Stimulated activated CD4-positive, alpha-beta T cell treated with anti-CD3 and anti-CD28 coated beads, TNF-alpha, amount 100 ng/mL, for 4 hours (primary cell): ENCODE measurements at places on chromosomes 2 and 18.

- no peak for DNase-seq
These were observed 51.0 kb upstream of the KCNG2 start for GRCh38 chr18:79746730-79747129.

- no peak for DNase-seq
These were observed 71.4 kb downstream of the GALR1 start for GRCh38 chr18:77320971-77321559.

- no peak for DNase-seq
These were observed 266.2 kb downstream of the CCDC102B start for GRCh38 chr18:69064063-69064462.

GRCh38 chr2:63035169-63035568 lies 15.5 kb upstream of the OTX1 start:
- no peak for DNase-seq

DNA sequence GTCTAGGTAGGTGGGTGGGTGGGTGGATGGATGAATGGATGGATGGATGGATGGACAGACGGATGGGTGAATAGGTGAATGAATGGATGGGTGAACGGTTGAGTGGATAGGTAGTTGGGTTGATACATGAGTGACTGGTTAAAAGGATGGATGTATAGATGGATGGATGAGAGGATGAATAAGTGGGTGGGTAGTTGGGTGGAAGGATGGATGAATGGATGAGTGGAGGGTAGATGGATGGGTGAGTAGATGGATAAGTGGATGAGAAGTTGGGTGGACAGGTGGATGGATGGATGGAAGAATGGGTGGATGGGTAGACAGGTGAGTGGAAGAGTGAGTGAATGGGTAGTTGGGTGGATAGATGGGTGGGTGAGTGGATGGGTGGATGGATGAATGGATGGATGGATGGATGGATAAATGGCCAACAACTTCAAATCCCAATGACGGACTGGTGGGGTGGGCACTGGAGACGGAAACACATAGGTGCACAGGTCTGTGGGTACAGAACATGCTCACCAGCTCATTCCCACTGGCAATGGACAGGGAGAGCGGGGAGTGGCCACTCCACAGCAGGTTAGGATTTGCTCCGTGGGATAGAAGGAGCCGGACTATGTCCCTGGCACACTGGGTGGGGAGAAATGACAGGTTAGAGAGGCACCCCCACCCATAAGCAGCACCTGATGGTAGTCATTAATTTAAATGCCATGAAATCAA lies 48.8 kb downstream of the ANKMY1 start:
- DNase-seq: no peak

DNA sequence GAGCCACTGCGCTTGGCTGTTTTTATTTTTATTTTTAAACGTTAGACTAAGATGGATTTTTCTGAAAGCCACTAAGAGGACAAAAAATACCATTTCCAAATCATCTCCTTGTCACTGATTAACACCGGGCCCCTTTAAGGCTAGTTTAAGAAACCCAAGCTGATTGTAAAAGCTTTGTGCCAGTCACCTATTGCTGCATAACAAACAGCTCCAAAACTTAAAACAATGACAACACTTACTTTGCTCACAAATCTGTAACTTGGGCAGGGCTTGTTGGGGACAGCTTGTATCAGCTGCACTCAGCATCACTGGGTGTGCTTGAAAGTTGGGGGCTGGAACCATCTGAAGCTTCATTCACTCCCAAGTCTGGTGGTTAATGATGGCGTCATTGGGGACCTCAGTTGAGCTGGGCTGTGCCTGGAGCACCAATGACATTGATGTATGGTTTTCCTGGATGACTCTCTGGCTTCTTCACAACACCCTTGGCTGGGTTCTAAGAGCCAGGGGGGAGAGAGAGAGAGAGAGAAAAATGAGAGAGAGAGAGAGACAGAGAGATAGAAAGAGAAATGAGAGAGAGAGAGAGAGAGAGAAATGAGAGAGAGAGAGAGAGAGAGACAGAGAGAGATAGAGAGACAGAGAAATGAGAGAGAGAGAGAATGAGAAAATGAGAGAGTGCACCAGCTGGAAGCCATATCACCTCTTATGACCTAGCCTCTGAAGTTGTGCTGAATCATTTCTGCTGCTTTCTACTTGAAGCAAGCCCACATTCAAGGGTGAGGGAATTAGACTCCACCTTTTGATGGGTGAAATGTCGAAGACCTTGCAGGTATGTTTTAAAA lies 26.0 kb upstream of the ATG16L1 start:
- no peak for DNase-seq

GRCh38 chr2:113796592-113797175 lies 40.2 kb upstream of the SLC35F5 start:
- no peak for DNase-seq

DNA sequence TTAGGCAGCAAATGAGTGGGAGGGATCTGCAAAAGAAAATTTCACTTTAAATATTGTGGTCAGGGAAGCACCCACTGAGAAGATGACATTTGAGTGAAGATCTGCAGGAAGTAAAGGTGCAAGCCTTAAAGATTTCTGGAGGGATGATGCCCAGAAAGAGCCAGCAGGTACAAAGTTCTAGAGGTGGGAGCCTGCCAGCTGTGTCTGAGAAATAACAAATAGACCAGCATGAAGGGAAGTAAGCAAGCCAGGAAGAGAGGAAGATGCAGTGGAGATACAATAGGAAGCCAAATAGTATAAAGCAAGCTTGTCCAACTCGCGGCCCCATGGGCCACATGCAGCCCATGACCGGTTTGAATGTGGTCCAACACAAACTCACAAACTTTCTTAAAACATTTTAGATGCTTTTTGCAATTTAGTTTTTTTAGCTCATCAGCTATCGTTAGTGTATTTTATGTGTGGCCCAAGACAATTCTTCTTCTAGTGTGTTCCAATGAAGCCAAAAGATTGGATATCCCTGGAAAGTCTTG lies 489.9 kb downstream of the DCC start:
- no peak for DNase-seq

DNA sequence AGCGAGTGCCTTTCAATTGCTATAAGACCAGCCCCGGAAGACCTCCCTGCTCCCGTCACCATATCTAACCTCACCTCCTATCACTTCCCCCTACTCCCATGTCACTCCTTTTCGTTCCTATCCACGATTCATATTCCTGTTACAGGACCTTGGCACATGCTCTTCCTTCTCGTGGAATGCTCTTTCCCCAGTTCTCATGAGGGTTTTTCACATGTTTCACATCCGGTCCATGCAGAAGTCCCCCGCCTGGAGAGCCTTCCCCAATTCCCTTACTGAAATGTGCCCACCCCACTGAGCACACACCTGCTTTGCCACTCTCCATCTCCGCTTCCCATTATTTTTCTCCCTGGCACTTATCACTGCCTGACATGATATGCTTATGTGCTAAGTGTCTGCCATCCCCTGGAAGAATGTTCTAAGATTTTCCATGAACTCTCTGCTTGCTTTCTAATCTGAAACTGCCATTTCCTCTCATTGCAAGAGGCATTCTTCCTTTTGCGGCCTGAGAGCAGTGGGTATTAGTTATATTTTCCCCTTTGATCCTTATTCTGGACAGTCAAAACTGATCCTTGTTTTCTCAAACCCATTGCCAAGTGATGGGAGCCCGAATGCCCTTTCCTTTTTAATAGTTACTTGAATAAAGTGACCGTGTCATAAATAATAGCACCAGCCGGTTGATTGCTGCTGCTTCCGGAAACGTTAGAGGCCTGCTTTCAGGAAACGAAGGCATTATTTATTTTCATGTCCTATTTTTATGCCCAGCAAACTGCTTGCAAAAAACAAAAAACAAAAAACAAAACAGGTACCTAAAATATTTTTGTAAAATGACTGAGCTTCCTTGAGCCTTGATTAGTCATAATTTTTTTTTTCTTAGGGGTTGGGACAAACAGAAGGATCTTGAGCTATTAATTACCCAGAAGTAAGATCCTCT lies 127.9 kb downstream of the ZNF532 start:
- DNase-seq: no peak

DNA sequence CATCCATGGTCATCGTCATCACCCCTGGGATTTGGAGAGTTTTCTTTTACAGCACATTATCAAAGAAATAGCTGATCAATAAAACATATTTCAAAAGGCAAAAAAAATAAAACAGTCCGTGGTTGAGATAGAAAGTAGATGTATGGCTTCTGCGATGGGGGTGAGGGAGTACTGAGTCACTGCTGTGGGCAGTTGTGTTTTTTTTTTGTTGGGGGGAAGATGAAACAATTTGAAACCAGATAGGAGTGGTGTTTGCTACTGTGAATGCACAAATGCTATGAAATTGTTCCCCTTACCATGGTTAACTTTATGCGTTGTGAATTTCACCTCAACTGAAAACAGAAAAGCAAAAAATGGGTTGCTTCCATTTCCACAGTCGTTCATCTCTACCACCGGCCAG lies 11.9 kb upstream of the SALL3 start:
- no peak for DNase-seq

DNA sequence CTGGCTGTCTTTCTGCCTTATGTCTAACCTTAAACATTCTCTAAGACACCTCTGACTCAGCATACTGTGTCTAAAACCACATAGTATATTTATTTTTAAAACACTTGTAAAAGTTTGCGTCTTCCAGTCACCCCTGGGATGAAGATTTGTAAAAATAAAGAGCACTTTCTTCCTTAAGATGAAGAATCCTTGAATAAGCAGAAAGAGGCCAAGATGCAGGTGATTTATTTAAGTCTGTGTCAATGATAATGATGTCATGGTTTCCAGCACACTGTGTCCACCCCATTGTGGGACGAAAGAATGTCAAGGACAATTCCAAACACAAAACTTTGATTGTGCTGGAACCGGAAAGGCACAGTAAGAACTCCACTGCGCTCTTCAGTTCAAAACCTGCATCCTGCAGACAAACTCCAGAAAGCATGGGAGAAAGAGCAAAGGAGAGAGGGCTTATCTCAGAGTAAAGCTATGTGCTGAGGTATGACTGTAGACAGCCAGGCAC lies 92.9 kb downstream of the ZEB2 start:
- DNase-seq: no peak

DNA sequence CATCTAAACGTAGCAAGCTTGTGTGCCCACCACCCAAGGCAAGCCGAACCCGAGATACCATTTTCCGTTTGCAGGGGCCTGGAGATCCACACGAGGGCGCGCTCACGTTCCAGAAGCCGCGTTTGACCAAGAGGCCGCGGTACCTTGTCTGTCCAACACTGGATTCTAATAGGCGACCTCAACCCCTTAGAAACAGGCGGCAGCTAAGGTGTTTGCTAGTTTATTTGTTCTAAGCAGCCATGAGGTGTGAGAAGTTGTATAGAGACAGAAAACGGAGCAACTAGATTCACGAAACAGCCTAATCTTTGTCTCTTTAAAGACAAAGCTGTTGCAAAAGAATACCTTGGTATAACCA lies 4.2 kb downstream of the HOXD11 start:
- DNase-seq: no peak

DNA sequence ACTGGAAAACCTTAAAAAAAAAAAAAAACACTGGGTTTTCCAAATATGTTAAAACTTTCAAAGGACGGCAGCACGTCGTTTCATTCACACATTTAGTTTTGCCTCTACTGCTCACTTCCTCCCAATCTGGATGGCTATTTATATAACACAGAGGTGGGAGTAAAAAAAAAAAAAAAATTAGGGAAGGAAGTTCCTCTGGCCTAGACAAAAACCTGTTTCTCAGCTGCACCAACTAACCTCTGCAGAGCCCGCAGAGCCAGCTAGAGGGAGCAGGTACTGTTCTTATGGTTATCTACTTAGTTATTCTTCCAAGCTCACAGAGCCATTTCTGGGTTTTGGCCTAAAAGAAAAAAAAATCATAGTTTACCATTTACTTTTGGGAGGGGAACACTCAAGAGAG lies 28.1 kb downstream of the SLC1A4 start:
- no peak for DNase-seq

DNA sequence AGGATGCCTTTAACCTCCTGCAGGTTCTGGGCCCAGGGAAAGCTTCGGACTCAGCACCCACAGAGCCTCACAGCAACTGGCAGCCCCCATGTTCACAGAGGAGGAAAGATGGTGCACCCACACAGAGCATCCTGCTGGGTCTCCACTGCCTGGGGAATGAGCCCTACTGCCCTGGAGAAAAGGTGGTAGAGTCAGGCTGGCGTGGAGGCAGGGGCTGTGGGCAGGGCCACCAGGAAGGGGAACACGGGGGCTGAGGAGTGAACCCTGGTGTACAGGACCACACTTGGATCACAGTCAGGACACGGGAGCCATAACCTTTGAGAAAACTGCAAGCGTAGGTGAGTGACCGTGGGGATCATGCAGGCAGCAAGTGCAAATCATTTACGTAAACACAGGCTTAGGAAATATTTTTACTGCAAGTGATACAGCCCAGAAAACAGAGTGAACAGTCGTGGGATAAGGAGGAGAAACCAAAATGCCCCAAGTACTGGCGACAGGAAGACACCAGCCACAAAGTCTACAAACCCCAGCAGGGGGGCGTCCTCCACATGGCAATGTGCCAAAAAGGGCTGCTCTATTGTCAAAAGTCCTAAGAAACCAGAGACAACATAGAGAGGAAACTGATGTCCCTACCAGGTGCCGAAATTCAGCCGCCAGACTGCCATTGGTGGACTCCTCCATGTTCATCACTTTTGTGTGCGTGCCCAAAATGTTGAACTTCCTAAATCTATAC lies 27.6 kb downstream of the STAT1 start:
- DNase-seq: no peak

DNA sequence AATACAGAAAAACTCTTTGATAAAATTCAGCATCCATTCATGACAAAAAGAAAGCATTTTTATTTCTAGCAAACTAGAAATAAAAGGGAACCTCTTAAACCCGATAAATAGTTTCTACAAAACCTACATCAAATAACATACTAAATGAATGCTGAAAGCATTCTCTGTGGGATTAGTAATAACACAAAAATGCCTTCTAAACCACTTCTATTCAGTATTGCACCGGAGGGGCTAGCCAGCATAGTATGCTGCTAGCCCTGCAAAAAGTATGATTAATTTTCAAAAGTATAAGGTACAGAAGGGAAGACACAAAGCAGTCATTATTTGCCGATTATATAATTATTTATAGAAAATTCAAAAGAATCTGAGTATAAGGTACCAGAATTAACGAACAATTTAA lies 145.2 kb downstream of the DTNB start:
- DNase-seq: no peak

- DNase-seq: no peak
These were observed 832.6 kb upstream of the ZEB2 start for GRCh38 chr2:145352484-145352883.
